GM18507 (cell line): ENCODE measurements at places on chromosomes 4 and X.

- no peak for DNase-seq
Observed at GRCh38 chr4:27720010-27720766, 859.5 kb downstream of the STIM2 start.

- no peak for DNase-seq
Observed at GRCh38 chr4:138510053-138510452, 267.9 kb upstream of the SLC7A11 start.

- no peak for DNase-seq
Observed at GRCh38 chr4:14193601-14194000, 566.1 kb upstream of the BOD1L1 start.

GRCh38 chr4:125938541-125938940, 623.8 kb downstream of the FAT4 start:
- no peak for DNase-seq

- no peak for DNase-seq
Observed at GRCh38 chr4:153916273-153916755, 127.4 kb upstream of the SFRP2 start.

DNA sequence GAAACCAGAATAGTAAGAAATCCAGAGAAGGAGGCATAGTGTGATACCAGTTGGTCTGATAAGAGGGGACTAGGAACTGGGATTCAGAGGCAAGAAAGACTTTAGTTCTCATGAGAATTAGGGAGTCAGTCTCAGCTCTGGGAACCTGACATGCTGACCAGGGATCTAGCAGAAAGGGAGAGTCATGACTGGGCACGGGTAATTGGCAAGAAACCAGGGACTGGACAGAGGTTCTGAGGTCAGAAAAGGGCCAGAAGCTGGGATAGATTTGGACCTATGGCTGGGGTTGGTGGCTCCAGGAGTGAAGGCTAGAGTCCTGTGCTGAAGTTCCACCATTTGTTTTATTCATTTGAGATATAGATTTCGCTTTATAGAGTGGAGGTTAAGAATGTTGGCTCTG, 110.2 kb upstream of the C1GALT1C1 start:
- DNase-seq, result no peak

GRCh38 chr4:116202524-116202923, 882.9 kb downstream of the TRAM1L1 start:
- no peak for DNase-seq

DNA sequence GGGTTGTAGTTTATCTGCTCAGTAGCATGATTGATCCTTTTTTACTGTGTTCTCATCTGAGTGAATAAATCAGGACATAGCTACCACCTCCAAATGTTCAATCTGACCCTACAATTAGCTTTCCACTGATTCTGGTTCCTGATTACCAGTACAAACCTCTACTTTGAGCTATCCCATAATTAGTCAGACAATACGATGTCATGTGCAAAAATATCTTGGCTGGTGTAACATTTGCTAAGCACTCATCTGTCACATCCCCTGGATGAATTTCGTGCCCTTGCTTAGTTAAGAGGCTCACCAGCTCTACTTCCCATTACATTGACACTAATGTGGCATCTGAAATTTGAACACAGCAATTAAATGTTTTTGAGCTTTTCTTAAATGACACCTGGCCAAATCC, 1101.0 kb upstream of the PCDH7 start:
- no peak for DNase-seq
